ENCODE measurements at places on chromosomes 3 and 15.

- DNase-seq: no peak
Observed at GRCh38 chr3:195162033-195162669, 108.8 kb downstream of the XXYLT1 start.

DNA sequence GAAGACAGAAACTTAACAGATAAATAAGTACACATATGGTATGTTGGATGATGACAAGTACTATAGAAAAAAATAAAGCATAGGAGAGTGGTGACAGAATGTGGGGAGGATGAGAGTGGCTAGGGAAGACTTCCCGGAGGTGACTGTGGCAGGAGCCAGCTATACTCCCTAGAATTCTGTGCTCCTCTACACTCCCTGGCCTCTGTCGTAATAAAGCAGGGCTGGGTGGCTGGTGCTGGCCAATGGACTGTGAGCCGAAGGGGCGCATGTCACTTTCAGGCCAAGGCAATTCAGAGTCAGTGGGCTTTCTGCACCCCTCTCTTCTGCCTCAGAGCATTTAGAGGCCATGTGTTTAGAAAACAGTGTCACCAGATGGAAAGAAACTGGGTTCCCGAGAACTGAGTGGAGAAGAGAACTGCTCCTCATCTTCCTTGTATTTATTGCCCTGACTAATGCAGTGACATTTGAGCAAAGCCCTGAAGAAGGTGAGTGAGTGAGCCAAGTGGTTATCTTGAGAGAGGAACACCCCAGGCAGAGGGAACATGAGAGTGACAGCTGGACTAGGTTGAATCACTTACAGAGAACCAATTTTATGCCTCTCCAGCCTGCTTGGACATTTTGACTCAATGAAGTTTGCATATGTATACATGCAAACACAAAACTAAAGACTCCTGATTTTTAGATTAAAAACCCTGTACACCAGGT, 5.2 kb upstream of the VPS8 start:
- DNase-seq: no peak

DNA sequence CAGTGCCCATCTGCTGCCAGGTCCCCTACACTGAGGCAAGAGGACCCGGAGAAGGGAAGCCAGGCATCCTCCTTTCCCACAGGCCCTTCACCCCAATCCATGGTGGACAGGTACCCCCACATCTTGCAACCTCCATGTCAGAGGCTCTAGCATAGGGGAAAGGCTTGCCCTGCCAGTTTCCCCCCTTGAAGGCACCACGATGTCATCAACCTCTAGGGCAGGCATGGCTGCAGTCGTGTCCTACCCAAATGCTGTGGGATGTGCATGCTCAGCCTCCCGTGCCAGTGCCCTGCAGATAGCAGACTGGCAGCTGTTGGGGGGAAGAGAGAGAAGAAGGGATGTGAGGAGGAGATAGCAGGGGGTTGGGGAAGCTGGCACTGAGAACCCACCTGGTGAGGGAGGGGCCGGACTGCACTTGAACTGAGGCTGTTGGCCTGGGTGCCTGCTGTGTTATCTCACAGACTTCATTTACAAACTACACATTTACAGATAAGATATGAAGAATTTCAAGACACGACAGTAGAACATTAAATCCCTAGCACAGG, 197.5 kb downstream of the ADAMTS9 start:
- DNase-seq: no peak

DNA sequence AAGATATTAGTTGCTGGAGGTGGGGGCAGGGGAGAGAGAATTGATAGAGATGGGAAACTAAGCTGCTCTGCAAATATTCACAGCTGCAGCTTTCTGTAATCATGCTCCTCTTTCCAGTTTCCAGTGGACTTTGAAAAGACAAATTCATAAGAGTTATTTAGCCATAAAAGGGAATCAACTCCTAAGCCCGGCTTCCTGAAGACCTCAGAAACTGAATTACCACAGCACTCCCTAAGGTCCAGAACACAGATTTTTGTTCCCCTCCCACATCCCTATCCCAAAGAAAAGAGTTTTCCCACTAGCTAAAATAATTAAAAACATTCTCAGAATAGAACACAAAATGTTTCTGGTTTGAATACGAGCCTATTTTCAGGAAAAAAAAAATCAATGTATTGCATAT, 871.8 kb upstream of the NR2F2 start:
- no peak for DNase-seq

All from NCI-H524 treated with DMSO at 0.1 percent for 48 hours (cell line).